ENCODE measurements at places on chromosomes 11 and 22.

DNA sequence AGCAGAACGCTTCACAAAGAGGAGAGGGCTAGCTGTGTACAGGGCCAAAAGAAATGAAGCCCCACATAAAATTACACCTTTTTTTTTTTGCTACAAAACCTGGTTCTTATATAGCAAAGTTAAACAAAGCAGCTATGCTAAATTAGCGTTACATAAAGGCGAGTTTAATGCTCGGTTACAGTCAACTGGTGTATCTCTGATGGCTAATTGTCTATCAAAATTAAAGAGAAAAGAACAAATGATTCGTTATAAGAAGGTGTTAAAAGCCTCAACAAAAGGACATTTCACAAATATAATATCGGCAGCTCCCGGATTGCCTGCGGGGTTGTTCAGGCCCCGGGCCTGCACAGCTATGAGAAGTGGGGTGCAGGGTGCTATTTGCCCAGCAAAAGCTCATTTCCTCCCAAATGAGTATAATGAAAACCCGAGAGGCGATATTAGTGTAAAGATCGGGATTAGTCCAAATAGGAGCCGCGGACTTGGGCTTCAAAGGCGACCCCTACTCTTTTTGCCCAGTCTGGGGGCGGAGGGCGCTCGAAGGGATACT is 13.3 kb upstream of the PAX6 start:
- no peak for DNase-seq

DNA sequence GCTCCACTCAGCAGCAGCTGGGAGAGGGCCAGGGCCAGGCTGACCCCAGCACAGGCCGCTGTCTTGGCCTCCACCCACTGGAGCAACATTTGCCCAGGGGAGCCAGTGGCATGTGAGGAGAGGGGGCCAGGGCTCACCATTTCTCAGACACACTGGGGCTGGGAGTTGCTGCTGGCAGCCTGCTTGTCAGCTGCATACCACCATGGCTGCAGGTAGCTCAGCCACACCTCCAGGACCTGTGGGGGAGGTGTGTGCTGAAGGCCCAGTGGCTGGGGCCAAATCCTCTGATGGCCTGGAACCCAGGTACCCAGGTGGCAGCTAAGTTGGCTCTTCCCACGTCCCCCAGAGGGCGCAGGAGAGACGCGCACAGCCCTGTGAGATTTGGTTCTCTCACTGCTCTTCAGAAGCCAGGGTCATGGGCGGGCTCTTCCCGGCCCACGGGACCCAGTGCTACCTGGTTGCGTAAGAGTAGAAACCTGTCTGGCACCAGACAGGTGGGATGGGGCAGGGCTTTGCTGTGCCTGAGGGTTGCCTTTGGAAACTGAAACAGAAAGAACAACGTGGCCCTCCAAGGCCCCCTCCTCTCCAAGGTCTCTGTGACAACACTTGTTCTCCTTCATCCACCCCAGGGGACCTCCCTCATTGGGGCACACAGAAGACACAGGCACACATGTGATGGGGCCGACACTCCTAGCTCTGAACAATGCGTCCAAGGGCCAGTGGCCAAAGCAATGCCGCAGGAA is 98.8 kb downstream of the MED15 start:
- peak; percentile 97 for DNase-seq

DNA sequence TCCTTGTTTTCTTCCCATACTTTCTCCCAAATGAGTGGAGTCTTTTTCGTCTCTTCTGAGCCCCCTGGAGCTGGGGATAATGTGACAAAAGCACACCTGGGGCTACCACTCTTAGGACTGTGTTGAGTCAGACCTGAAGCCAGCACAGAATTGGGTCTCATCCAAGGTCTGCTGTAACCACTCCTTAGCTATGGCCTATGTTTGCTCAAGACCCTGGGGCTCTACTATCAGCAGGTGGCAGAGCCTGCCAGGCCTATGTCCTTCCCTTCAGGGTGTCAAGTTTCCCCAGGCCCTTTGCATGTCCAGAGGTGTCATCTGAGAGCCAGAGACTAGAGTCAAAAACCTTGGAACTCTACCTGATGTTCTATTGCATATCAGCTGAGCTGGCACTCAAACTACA is 335.7 kb downstream of the DDX10 start:
- DNase-seq = no peak

GRCh38 chr11:118618991-118619375 is 11.6 kb downstream of the PHLDB1 start:
- no peak for DNase-seq

DNA sequence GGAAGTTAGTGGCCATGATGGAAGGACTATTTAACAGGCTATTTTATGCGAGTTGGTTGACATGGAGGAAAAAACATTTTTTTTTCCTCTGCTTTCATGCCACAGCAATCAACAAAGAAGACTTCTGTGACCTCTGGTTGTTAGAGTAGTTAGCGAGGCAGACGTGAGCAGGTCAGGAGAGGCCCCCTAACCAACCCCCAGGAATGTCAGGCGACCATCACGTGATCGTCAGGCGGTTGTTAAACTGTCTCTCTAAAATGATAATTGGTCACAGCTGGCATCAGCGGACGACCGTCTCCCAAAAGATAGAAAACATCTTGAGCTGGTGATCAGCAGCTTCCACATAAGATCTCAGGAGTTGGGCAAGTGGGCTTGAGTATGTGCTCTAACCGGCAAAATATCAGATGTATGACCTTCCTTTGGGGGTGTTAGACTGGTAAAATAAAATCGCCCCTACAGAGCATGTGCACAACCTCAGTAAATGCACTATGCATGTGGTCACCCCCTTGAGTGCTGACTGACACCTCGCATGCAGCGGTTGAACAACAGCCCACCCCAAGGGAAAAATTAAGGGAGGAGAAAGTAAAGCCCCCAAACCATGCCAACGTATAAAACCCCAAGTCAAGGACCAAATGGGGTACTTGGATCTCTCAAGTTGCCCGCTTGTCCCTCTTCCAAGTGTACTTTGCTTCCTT is 20.9 kb upstream of the NARS2 start:
- peak; percentile 37 for DNase-seq

DNA sequence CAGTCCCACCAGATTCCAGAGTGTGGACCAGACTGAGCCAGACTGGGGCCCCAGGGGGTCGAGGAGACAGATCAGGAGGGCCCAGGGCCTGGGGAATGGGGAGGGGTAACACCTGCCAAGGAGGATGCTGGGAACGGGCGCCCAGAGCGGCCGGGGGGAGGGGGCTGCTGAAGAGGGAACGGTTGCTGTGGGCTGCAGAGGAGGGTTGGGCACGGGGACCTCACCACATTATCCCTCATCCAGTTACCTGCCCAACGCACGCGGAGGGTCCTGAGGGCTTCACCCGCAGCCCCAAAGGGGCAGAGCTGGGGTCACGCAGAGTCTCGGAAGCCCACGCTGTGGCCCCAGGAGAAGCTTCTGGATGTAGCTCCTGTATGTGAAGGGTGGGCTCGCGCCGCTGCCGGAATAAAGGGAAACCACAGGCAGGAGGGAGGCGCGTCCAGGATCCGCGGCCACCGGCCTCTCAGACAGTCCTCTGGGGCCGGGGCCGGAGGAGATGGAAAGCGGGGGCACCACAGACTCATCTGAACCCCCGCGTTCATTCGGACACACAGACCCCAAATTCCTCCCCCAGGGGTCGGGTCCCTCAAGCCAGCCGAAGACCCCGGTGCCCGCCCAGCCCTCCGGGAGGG is 866 bp upstream of the SELENOO start:
- DNase-seq = peak; percentile 81

GRCh38 chr11:796565-797295 is 1.4 kb downstream of the SLC25A22 start:
- no peak for DNase-seq
